Ovary (tissue), 10 donors: ENCODE measurements at places on chromosomes 6 and 20. TPM values are rescaled to one million over a fixed set of nuclear protein-coding genes. Genes with fewer than 3 reads are reported as not detected.

DNA sequence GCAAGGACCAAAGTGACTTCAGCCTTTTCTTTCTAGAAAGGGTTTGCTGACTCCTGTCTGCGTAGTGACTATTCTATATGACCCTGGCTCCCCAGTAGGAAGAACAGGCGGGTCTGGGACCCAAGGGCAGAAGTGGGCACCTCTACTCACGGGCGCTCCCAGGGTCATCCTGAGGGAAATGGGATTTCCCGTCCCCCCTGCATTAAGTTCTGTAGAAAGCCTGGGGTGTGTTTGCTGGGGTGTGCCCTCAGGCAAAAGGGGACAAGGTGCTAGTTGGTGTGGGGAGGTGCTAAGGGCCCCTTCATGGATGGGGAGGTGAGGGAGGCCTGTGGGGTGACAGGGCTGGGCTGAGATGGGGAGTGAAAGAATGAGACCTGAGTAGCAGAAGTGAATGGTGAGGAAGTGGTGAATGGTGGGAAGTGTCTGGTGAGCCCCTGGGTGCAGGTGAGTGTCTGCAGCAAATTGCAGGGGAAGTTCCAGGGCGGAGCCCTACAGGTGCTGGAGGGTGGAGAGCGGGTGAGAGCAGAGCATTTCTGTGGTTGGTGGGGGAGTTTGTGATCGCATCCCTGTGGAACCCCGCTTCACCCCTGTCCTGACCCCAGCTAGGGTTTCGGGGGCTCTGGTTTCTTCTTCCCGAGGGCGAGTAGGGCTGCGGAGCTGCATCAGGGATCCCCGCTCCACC lies 21.1 kb downstream of the RAET1L start:
- peak; percentile 14 for DNase-seq
- no peaks in the 10 kb centered on the region for H3K36me3 ChIP-seq
- H3K27me3 ChIP-seq, result no peaks in the 10 kb centered on the region
- H3K4me1 ChIP-seq, result peaks cover 3% of the 10 kb centered on the region

The INSM1 gene
- total RNA-seq, result not detected

The IMPG1 gene
- not detected for total RNA-seq

The HNF4A gene
- total RNA-seq, result 0.15 TPM

GRCh38 chr6:15107644-15108382 lies 138.1 kb upstream of the JARID2 start:
- H3K36me3 ChIP-seq, result no peaks in the 10 kb centered on the region
- no peak for DNase-seq
- H3K27me3 ChIP-seq, result no peaks in the 10 kb centered on the region
- H3K4me1 ChIP-seq, result no peaks in the 10 kb centered on the region
- no peak overlapping the region for H3K4me3 ChIP-seq

The SIM1 gene
- not detected for total RNA-seq

DNA sequence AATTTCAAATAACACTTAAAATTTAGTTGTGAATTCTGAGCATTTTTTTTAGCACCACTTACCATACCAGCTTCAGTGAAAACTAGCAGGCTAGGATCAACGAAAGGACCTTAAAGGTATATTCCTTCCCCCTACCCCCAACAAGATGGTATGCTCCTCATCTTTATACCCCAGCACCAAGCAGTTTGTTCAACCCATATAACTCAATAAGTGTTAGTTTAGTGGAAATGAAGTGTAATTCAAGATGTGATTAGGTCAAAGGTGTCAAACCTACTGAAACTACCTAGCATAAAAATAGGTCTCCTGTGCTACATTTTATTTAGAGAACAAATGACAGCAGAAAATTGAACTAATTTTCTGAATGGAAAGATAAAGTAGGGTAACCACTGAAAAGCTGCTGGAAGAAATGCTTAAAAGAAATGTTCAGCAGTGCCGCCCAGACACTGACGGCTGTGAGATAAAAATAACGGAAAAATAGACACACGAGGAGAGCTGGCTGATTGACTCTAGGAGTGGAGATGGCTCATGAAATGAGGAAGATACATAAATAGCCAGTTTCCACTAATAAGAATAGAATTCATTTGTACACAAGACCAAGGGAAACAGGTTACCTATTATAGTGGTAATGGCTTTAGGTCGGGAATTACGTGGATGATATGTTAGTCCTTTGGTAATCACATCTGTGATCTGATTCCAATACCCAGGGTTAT lies 94.8 kb downstream of the IPCEF1 start:
- DNase-seq, result no peak
- H3K27me3 ChIP-seq, result no peaks in the 10 kb centered on the region
- no peaks in the 10 kb centered on the region for H3K36me3 ChIP-seq
- H3K4me1 ChIP-seq, result no peaks in the 10 kb centered on the region
- H3K4me3 ChIP-seq, result no peak overlapping the region

The WFDC12 gene
- not detected for total RNA-seq

GRCh38 chr6:163180874-163181541 lies 233.5 kb upstream of the QKI start:
- H3K4me1 ChIP-seq, result no peaks in the 10 kb centered on the region
- H3K27me3 ChIP-seq, result no peaks in the 10 kb centered on the region
- H3K36me3 ChIP-seq, result no peaks in the 10 kb centered on the region
- DNase-seq, result no peak

DNA sequence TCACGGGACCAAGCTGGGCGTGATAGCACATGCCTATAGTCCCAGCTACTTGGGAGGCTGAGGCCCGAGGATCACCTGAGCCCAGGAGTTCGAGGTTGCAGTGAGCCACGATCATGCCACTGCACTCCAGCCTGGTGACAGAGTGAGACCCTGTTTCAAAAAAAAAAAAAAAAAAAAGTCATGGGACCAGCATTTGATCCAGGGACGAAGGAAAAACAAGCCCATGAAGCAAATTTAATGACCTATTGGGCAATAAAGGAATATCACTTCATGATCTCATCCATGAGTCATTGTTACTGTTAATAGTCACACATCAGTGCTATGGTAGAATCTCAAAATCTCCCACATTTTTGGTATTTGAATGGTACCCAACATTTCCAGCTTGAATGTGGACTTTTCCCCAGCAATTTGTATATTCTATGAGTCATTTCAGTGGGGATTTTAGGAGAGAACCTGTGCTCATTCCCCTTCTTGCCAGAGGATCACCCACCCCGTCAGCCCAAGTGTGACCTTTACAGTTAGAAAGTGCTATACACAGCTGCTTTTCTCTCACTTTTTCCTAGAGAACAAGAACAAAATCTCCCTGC lies 8.5 kb upstream of the SOD2 start:
- DNase-seq, result no peak
- no peaks in the 10 kb centered on the region for H3K27me3 ChIP-seq
- H3K36me3 ChIP-seq, result no peaks in the 10 kb centered on the region
- no peak overlapping the region for H3K4me3 ChIP-seq
- H3K27ac ChIP-seq, result no peak overlapping the region

DNA sequence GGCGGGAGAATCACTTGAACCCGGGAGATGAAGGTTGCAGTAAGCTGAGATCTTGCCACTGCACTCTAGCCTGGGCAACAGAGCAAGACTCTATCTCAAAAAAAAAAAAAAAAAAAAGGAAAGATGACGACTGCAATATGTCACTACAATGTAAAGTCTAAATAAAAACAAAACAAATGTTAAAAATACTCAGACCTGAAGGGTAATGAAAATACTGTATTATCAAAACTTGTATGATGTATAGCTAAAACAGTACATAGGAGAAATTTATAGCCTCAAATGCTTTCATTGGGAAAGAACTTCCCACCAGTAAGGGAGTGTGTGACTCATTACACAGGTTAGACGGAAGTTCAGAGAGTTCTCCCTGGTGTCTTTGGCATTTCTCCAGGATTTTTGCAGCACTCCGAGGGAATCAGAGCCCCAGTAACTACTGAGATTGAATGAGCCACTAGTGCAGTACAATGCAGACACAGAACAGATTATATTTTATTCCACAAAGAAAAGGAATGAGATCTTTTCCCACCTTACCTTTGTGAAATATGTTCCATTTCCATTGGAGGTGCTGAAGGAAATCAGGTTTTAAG lies 12.5 kb upstream of the RALGAPB start:
- no peaks in the 10 kb centered on the region for H3K27me3 ChIP-seq
- no peaks in the 10 kb centered on the region for H3K36me3 ChIP-seq
- H3K4me3 ChIP-seq, result no peak overlapping the region
- H3K4me1 ChIP-seq, result no peaks in the 10 kb centered on the region
- H3K27ac ChIP-seq, result no peak overlapping the region
- no peak for DNase-seq

The SRSF12 gene
- 2.5 TPM for total RNA-seq

The MUCL3 gene
- not detected for total RNA-seq

DNA sequence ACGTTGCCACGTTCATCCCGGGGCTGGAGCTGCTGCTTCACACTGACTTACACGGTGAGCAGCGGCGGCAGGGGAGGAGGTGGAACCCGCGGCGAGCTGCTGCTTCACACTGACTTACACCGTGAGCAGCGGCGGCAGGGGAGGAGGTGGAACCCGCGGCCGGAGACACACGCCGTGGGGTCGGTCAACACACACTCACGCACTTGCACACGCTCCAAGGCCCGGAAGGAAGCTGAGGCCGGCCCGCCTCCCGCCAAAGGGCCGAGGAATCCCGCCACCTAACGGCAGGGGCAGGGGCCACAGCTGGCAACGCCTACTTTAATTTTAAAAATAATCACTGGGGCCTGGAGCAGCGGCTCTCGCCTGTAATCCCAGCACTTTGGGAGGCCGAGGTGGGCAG lies 94.4 kb upstream of the FOXC1 start:
- no peak overlapping the region for H3K27ac ChIP-seq
- H3K4me1 ChIP-seq, result no peaks in the 10 kb centered on the region
- H3K36me3 ChIP-seq, result no peaks in the 10 kb centered on the region
- no peak overlapping the region for H3K4me3 ChIP-seq

DNA sequence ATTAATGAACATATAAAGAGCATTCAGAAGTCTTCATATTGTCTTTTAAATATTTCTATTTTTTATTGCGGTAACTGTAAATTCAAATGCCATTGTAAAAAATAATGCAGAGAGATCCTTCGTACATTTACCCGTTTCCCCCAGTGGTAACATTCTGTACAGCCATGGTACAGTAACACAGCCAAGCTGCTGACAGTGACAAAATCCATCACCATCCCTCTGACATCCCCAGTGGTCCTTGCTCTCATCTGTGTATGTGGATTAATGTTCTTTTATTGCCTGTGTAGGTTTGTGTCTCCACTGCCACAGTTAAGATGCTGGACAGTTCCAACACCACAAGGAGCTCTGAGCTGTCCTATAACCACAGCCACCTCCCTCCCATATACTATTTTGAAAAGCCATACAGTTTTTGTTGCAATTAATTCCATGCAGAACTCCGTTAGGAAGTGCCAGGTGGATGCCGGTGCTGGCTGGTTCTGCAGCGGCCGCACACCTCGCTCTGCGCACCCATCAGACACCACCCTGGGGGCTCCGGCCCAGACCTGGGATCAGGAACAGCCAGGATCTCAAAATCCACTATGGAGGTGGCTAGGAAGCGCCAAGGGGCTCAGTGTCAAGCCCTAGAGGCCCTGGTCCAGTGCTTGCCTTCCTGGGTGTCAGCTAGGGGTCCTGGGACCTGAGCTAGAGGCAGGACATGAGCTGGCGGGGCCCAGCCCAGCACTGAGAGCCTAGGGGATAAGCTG lies 93.1 kb upstream of the PMEPA1 start:
- no peak for DNase-seq
- no peaks in the 10 kb centered on the region for H3K27me3 ChIP-seq
- no peaks in the 10 kb centered on the region for H3K36me3 ChIP-seq
- no peak overlapping the region for H3K27ac ChIP-seq
- H3K4me1 ChIP-seq, result no peaks in the 10 kb centered on the region

DNA sequence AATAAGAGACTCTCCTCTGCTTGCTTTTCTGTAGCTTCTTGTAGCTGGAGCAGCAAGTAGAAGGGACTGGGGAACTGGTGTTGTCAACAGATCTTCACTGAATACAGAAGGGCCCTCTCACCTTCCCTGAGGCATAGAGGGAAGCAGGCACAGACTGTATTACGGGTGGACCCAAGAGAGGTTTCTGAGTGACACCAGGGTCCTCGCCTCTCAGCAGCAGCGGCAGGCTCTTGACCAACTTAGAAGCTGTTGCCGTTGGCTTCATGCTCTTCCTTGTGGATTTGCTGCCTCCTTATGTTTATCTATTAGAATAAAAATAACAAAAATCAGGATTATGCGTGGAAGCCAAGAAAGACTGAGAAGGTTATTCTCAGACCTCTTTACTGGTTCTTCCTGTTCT lies 31.7 kb downstream of the GFRA4 start:
- H3K36me3 ChIP-seq, result no peaks in the 10 kb centered on the region
- H3K4me1 ChIP-seq, result peaks cover 3% of the 10 kb centered on the region
- H3K27ac ChIP-seq, result no peak overlapping the region
- no peak for DNase-seq

DNA sequence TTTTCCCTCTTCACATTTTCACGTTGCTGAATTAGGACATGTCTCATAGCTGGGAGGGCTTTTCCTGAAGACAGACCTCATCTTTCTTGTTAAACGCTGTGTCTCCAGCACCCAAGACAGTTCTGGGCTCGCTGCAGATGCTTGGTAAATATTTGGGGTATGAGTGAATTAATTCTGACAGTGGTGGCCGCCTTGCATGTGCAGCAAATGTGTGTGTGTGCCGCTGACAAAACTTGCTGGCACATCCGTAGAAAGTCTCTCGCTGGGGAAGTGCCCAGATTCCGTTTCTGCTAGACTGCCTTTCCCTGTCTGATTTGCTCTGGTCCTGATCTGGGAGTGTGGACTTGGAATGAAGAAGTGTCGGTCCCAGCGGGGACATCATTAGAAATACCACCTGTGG lies 48.2 kb upstream of the ZNFX1 start:
- no peak overlapping the region for H3K4me3 ChIP-seq
- DNase-seq, result no peak
- no peaks in the 10 kb centered on the region for H3K27me3 ChIP-seq
- H3K36me3 ChIP-seq, result no peaks in the 10 kb centered on the region
- H3K27ac ChIP-seq, result no peak overlapping the region
- H3K4me1 ChIP-seq, result no peaks in the 10 kb centered on the region

The DDX43 gene
- 0.95 TPM for total RNA-seq

DNA sequence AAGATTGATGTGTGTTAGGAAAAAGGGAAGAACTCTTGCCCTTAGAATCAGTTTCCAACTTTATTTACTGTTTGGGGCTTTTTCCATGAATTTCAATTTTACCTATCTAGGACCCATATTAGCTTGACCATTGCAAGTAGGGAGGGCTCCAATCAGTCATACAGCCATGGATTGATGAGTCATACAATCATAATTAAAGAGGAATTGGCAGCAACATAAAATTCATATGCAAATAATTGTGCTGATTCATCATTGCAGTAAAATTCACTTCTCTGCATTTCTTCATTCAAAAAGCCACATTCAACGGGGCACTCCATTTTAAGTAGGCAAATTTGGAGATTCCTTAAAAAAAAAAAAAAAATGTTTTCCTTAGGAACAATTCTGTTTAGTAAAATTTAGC lies 1016.4 kb downstream of the KIF16B start:
- DNase-seq, result no peak
- no peak overlapping the region for H3K27ac ChIP-seq
- no peaks in the 10 kb centered on the region for H3K36me3 ChIP-seq
- H3K27me3 ChIP-seq, result no peaks in the 10 kb centered on the region
- H3K4me3 ChIP-seq, result no peak overlapping the region

- no peaks in the 10 kb centered on the region for H3K27me3 ChIP-seq
- no peak overlapping the region for H3K27ac ChIP-seq
- no peak overlapping the region for H3K4me3 ChIP-seq
- no peak for DNase-seq
- no peaks in the 10 kb centered on the region for H3K4me1 ChIP-seq
- H3K36me3 ChIP-seq, result no peaks in the 10 kb centered on the region
These were observed 59.8 kb upstream of the SIRPA start for GRCh38 chr20:1835186-1836035.

- H3K27me3 ChIP-seq, result no peaks in the 10 kb centered on the region
- H3K4me1 ChIP-seq, result no peaks in the 10 kb centered on the region
- DNase-seq, result no peak
- H3K4me3 ChIP-seq, result no peak overlapping the region
- no peak overlapping the region for H3K27ac ChIP-seq
These were observed 121.3 kb downstream of the VEGFA start for GRCh38 chr6:43891072-43891870.
